ENCODE measurements at places on chromosomes 4 and X.

DNA sequence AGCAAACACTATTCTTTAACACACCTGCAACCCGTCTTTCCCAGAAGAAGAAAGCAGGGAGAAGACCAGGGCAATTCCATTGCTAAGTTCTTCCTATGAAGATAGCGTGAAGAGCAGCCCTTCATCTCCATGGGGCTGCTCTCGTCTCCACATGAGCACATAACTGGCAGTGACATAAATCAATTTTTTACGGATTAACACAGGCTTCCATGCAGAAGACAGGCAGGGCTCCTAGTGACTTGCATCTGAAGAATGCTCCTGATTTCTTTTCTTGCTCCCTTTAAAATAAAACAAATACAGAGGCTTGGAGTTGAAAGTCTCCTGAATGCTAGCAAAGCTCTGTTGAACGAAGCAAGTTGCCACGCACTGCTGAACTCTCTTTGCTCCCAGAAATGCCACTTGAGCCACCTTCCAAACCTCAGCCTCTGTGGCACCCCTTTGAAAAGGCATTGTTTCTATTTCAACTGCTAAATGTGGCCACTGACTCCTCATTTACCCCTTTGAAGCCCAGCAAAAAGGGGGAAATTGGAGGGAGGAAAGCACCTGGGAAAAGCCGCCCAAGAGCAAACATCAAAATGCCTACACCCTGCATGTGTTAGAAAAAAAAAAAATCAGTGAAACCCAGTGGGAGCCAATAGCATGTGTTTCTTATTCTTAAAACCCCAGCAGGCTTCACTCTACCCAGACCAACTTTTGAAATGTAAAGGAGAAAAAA, 383.7 kb downstream of the IDS start:
- no peak for DNase-seq

DNA sequence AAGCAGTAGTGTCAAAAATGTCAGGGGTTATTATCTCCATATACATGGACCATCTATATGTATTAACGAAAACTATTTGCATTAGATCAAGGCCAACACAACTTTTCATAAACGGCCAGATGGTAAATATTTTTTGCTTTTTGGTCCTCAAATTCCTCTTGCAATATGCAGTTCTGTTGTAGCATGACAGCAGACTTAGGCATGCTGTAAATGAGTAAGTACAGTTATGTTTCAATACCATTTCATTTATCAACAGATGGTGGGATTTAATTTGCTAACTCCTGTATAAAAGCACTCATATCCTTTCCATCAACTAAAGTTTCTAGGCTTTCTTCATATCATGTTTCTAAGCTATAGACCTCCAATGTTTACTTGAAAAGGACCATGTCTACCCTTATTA, 208.1 kb downstream of the ANKRD50 start:
- DNase-seq = no peak

- DNase-seq = no peak
These were observed 44.1 kb upstream of the SGMS2 start for GRCh38 chr4:107780665-107781064.

- DNase-seq = no peak
These were observed 33.3 kb upstream of the TLL1 start for GRCh38 chr4:165839615-165840333.

- no peak for DNase-seq
These were observed 30.3 kb upstream of the NAF1 start for GRCh38 chr4:163196926-163197480.

GRCh38 chrX:68698942-68699341, 51.5 kb downstream of the STARD8 start:
- no peak for DNase-seq

DNA sequence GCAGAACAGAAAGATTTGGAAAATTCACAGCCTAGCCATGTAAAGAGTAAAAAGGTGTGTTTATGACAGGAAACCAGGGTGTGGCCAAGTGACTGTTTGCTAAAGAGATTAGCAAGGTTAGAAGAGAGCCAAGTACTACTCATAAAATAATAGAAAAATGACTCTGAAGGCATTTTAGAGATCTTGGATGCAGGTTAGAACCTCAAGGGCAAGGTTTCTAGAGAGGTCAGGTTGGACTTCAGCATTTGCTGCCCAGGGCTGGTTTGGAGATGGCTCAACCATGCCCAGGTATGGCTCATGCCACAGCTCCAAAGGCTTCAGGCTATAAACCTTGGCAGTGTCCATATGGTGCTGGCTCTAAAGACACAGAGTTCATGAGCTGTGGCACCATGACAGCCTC, 40.6 kb upstream of the ADGRA3 start:
- no peak for DNase-seq

- no peak for DNase-seq
These were observed 41.5 kb downstream of the RAB40AL start for GRCh38 chrX:102978594-102978993.

GRCh38 chr4:125461676-125462363, 147.1 kb downstream of the FAT4 start:
- DNase-seq = no peak

DNA sequence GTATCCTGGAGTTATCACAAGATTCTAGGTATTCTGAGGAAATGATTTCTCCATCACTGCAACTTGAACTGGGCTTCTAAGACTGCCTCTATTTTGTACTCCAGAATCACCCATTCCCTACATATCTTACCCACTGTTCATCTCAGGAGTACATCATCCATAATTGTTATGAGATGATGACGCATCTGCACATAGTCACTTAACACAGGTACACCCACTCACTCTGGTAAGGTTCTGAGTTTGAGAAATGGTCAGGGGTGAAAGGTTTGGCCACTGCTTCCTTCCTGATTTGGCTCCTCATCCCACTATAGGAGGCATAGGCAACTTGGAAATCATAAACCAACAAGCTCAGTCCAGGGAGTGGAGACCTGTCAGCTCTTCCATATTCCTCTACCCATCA, 143.9 kb downstream of the GLRA2 start:
- no peak for DNase-seq

- DNase-seq = no peak
These were observed 372.3 kb upstream of the SPOCK3 start for GRCh38 chr4:167606551-167606950.

DNA sequence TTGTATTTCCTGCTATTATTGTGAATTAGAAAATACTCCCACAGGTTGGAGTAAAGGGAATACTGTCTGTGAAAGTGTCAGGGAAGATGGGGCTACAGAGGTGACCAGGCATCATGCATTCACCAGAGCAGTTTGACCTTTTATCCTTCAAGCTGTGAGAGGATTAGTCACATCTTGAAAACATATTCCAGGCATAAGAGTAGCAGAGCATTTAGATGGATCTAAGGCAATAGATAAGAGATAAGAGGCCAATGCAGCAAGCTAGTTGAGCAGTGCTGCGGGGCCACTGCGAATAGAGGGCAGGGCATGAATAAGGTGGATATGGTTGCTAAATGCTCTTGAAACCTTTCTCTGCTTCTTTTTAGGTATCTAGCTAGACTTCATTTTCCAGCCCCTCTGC, 470.7 kb upstream of the FTHL17 start:
- DNase-seq = no peak

DNA sequence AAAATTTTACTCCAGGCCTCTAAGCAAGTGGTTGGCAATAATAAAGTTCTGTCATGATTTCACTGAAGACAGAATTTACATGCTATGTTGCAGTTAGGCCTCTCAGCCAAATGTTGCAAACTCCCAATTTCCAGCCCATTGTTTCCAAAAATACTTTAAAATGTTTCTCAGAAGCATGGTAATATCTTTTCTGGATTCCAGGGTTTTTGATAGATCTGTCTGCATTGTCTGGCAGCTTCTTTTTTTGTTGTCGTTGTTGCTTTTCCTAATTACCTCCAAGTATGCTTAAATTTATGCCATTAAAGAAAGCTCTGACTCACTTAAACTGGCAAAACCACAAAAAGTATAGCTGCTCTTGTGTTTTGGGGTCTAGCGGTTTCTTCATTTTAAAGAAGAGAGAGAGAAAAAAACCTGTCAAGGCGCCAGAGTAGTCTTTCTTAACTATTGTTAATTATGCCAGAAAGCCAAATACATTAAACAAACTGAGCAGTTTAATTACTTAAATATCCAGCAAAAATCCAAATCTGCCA, 97.0 kb downstream of the AGTR2 start:
- DNase-seq = no peak

GRCh38 chr4:173500841-173501591, 29.0 kb downstream of the HAND2 start:
- DNase-seq = peak; percentile 32

- no peak for DNase-seq
These were observed 113.6 kb downstream of the MID1 start for GRCh38 chrX:10506781-10507180.

GRCh38 chr4:32435308-32435707, 1715.1 kb downstream of the PCDH7 start:
- DNase-seq = no peak

- DNase-seq = no peak
These were observed 8.4 kb downstream of the UVSSA start for GRCh38 chr4:1355378-1355777.

DNA sequence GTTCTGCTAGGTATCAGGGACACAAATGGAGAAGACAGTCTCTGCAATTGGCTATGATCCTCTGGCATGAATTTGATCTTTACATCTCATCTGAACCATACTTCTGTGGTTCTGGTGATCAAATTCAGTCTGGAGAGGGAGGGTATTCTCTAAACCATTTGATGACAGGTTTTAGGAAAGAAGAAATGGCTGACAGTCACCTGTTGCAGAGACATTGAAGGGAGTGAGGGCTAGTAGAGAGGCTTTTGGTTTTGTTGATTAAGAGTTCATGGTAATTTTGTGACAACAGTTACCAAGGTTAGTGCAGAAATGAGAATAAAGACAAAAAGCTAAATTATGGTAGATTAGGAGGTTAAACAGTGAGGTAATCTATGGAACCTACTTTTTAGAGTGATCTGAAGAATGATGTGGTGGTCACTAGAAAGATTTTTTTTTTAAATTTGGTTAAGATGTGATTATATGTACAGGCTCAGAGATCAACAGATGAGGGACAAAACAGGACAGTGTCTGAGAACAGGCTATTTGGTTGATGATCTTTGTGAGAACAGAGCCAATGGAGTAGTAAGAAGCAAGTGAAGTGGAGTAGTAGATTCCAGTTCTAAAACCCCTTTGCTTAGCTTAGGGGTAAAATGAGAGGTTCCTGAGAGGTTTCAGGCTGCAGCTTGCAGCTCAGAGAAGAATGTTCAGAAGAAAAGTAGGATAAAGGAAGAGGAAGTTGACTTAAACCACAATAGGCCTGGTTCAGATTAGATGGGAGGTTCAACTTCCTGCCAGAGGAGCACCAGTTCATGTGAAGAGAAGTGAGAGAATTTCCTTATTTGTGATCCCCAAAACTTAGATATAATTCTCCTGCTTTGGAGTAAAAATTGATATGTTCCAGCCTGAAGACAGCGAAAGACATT, 34.7 kb downstream of the VSIG4 start:
- no peak for DNase-seq

DNA sequence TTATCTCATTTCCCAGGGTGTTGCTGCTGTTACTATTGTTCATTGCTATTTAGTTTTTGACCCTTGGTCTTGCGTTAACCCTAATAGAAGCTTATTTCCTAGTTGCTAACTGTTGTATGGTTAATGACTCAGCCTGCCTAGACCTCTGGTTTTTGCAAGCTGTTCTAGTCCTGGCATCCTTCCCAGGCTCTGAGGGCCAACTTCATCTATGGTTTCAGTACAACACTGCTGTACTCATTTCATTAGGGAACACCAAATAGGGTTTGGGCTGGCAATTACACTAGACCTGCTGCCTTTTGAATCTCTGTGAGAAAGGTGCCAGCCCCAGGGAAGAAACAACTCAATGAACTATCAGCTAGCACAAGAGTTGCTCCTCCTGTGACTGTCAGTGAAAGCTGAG, 59.6 kb downstream of the DCX start:
- no peak for DNase-seq

GRCh38 chrX:75638332-75638731, 115.5 kb upstream of the ZDHHC15 start:
- DNase-seq = no peak

DNA sequence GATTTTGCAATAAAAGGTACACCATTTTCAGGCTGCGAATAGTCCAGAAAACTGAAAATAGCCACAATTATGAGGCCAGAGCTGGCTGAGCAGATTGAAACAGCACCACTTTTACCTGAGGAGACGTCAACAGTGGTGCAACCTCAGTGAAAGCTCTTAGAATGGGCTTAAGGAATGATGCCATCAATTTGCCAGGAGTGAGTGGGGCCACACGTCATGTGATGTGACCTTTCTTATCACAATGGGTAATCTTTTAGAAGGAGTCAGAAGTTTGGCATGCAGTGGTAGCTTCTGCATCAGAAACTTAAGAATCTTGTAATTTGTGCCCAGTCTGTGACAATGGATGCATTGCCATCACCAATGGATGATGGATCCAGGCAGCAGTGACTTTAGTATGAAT, 27.6 kb downstream of the ZNF81 start:
- DNase-seq = no peak

GRCh38 chrX:630007-630611, 482 bp upstream of the SHOX start:
- DNase-seq = no peak

- DNase-seq = no peak
These were observed 279.2 kb downstream of the QDPR start for GRCh38 chr4:17232566-17233253.

- DNase-seq = no peak
These were observed 376.8 kb upstream of the FGF16 start for GRCh38 chrX:77070202-77070918.

- no peak for DNase-seq
These were observed 193.0 kb upstream of the PPP3CA start for GRCh38 chr4:101540336-101540735.

GRCh38 chr4:121819216-121819965, 4.3 kb downstream of the CCNA2 start:
- no peak for DNase-seq

DNA sequence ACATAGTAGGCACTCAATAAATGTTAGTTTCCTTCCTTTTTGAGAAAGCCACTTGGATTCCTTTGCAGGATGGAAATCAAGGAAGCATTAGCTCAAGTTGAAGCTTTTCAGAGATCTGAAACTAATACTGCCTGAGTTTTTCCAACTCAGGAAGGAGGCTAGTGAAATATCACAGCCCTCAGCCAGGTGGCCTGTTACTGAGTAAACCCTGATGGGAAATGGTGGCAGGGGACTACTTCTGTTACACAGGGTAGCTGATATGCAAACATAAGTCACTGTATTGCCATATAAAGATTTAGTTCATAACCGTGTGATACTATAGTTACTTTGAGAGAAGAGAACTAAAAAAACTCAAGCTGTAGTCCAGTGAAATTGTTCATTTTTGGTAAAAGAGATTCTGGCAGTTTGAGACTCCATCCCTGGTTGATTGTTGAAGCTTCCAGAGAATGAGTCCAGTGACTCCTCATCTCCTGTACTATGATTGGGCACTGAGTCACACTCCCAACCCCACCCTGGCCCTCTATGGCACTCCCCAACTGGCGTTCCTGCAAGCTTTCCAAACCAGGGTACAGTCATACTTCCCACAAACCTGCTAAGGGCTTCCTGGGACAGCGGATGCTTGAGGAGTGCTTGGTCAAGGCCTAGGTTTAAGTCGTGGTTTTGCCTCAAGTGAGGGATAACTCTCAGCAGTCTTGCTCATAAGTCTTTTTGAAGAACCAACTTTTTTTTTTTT, 81.8 kb downstream of the MID1IP1 start:
- no peak for DNase-seq

GRCh38 chr4:109872950-109873656, 25.2 kb downstream of the LRIT3 start:
- DNase-seq = no peak

Measured in stimulated activated CD4-positive, alpha-beta T cell treated with anti-CD3 and anti-CD28 coated beads, Interleukin-2, amount 100 ng/mL, for 24 hours (primary cell).